ENCODE measurements at places on chromosomes 16 and 17.

DNA sequence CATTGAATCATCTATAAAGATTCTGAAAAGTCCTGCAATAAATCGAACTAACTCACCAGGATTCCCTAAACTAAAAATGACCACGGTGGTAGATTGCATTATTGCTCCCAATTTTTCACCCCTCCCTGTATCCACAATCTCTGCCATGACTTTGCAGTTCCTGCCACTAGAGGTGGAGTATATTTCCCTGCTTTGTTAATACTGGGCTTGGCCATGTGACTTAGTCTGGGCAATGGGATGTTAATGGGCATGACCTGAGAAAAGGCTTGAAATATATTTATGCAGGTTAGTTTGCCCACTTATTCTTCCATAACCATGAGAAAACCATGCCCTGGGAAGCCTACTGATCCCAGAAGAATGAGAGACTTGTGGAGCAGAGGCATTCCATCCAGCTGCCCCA, 59.1 kb downstream of the NOG start:
- DNase-seq: peak; percentile 13

GRCh38 chr16:74862743-74863244, 88.2 kb upstream of the FA2H start:
- DNase-seq: peak; percentile 69

DNA sequence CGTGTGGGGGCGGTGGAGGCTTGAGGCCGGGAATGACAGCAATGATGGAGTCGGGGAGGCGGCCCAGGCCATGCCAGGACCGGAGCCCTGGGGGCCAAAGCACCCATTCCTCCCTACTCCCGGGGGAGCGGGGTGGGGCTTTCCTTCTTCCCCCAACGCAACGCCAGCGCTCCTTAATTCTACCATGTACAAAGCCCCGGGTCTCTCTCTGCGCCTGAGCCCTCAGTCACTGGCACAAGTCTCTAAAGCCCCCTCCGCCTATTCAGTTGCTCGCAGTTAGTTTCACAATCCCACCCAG, 245 bp upstream of the RNF227 start:
- DNase-seq: no peak

DNA sequence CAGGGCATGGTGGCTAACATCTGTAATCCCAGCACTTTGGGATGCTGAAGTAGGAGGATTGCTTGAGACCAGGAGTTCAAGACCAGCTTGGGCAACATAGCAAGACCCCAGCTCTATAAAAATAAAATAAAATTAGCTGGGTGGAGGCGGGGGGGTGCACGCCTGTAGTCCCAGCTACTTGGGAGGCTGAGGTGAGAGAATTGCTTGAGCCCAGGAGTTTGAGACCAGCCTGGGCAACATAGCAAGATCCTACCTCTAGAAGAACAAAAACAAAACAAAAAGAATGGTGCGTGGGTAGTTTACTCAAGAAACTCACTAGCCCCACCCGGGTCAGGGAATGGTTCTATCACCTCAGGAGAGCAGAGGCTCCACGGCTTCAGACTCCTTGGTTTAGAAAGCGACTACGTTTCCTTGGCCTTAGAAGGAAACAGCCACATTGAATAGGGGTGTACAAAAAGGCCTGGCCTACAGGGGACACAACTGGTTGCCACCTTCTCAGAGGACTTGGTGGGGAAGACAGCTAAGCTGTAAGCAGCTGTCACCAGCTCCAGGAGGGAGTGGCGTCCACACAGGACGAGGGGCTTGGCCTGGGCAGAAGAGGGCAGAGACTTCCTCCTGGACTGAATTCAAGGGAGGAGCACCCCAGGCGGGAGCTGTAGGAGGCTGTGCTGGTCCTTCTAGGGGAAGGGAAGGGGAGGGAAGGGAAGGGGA, 716 bp downstream of the TK1 start:
- peak; percentile 72 for DNase-seq

DNA sequence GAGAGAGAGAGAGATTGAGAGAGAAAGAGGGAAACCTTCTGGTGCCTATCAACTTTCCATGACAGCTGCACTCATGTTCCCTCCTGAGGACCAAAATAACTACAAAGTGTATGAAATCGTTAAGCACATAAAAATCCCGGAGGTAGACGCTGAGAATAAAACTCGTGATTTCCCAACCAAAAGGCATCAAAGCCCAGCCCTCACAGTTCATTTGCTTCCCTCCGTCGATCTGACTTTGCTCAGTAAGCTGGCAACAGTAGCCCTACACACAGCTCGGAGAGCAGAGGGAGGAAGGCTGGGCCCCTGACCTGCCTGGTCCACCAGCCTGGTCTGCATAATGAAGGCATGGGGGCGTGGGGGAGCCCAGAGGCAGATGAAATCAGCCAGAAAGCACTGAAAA, 273.9 kb upstream of the ZFHX3 start:
- no peak for DNase-seq

GRCh38 chr17:50533720-50534148, 1.2 kb downstream of the EPN3 start:
- DNase-seq: peak; percentile 28

DNA sequence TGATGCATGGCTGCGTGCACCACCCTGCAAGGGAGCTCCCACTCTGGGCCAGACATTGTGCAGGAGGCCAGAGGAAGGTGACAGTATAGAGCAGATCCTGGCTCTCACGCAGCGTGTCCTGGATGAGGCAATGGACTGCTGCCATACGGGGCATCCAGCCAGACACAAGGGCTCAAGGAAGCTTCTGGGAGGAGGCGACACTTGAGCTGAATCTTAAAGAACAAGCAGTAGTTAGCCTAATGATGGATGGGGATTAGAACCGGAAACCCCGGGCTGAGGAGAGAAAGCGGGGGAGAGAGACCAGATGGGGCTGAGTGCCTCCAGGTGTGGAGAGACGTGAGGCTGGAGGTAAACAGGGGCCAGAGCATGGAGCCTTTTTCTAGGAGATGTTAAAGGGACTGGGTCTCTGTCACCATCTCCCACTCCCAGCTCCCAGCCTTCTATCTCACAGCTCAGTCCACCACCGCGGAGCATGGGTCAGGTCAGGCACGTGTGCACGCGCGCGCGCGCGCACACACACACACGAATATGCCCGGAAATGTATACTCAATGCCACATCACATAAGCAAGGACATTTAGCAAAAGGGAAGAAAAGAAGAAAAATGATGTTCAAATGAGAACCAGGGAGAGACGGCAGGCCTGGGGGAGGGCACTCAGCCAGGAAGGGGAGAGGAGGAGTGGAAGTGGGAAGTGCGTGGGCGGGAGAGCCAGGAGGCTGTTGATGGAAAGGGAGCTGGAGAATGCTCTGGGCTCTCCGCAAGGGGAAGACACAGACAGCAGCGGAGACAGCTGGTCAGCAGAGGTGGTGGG, 46.3 kb downstream of the CCDC42 start:
- DNase-seq: peak; percentile 43

- no peak for DNase-seq
Observed at GRCh38 chr17:44473367-44473766, 29.8 kb downstream of the GPATCH8 start.

DNA sequence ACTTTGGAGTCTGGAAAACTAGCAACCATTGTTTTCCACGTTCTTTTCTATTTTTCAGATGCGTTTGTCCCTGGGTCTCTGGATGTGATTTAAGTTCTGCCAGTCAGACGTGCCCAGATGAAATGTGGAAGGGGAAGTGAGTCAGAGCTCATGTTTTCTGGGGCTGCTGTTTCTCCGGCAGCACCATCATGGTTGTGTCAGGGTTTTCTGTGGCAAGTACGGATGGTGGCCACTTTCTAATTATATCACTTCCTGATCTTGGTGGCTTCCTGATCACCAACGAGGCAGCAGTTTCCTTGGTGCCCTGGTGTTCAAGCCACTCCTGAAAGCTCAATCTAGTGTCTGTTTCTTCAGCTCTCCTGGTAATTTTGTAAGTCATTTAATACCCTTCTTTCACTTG, 31.4 kb upstream of the PMFBP1 start:
- DNase-seq: peak; percentile 66

DNA sequence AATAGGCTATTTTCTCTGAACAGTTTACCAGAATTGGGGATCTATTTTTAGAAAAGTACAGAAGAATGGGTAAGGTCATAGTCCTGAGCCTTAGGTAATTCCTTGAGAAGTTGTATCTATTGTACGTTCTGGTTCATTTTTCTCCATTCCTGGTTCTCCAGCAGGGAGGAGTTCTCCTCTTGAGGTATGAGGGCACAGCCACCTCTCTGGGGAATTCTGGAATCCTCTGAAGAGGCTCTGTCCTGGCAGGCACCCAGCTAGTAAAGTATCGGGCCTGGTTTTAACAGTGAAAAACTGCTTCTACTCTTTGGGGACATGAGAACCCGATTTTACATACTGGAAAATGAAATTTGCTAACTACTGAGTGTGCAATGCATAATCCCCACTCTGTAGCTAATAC, 19.6 kb upstream of the PMFBP1 start:
- no peak for DNase-seq

- no peak for DNase-seq
Observed at GRCh38 chr16:87098976-87099720, 218.0 kb downstream of the C16orf95 start.

DNA sequence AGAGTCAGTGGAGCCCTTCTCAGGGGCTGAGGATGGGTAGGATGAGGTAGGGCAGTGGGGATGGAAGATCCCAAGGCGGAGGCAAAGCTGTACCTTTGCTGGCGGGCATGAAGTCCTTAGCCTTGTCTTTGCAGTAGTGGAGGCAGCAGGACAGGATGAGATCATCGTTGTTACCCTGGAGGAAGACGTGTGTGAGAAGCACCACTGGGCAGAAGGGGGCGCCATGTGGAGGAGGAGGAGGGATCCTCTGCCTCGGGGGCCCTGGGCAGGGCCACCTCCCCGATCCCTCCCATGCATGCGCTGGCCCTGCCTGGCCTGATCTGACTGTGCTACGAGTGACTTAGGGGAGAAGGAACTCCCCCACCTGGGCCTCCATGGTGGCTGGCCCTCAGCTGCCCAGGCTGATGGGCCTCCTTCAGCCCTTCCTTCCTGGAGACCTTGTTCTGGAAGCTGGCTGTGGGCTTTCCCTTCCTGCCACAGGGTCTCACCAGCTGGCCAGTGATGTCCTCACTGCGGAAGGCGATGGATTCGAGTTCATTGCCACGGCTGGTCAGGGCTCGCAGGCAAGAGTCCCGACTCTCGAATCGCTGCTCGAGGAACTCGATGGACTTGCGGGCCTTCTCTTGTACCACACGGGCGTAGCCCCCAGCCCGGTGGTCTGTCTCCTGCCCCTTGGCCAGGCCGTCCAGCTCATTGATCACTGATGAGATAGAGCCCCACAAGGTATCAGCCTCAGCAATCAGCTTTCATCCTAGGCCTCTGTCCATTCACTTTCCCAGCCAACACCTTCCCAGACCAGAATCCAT, 10.3 kb downstream of the HIC1 start:
- DNase-seq: peak; percentile 86

GRCh38 chr17:45022655-45023339, 28.6 kb downstream of the DCAKD start:
- DNase-seq: no peak

- peak; percentile 28 for DNase-seq
Observed at GRCh38 chr17:27565874-27566670, 64.9 kb upstream of the LGALS9 start.

DNA sequence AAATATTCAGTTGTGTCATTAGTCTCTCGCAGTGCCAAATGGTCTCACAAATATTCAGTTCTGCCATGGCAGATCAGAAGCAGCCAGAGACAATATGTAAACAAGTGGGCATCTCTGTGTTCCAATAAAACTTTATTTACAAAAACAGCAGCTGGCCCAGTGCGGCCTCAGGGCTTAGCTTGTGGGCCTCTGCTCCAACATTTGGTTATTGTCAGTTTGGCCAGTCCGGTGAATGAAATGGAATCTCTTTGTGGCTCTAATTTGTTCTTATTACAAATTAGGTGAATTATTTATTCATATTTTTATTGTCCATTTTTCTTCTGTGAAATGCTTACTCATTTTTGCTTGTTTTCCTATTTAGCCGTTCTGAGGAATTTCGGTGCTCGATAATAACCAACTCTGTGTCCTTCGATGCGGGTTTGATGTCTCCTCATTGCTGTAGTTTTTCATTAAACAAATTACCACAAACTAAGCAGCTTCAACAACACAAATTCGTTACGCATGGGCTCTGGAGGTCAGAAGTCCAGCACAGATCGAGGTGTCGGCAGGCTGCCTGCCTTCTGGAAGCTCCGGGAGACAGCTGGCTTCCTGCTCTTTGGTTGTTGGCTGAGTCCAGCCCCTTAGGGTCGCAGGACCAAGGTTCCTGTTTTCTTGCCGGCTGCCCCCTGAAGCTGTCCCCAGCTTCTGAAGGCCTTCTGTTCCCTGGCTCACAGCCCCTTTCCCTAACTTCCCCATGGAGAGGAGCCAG, 4.1 kb upstream of the SLC38A10 start:
- no peak for DNase-seq

- DNase-seq: no peak
Observed at GRCh38 chr16:66574081-66574480, 5.2 kb upstream of the CMTM2 start.

GRCh38 chr16:83044589-83044988, 417.8 kb downstream of the CDH13 start:
- no peak for DNase-seq

- DNase-seq: no peak
Observed at GRCh38 chr16:25812215-25812614, 120.5 kb downstream of the HS3ST4 start.

DNA sequence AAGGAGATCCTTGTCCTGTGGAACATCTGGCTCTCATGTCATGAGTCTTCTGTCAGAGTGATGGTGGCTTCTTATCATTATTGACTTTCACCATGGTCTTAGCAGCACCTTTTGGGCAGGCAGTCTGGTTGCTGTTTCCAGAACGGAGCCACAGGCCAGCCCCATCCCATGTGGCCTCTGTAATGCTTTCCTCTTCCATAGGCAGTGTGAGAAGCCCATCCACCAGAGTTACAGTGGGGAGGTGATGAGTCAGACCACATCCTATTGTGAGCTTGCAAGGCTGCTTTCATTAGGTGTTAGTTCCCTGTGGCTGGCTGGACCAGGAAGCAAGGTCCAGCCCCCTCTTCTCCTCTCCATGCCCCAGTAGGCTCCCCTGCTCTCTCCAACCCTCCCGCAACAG, 30.8 kb upstream of the SPACA3 start:
- peak; percentile 21 for DNase-seq

GRCh38 chr17:14351493-14351892, 50.6 kb downstream of the HS3ST3B1 start:
- peak; percentile 30 for DNase-seq

- no peak for DNase-seq
Observed at GRCh38 chr16:21584817-21585216, 14.6 kb upstream of the METTL9 start.

- DNase-seq: no peak
Observed at GRCh38 chr16:55082591-55082976, 151.9 kb downstream of the IRX5 start.

All from ELR (cell line).